ENCODE measurements at places on chromosomes 5 and 9.

- no peak for DNase-seq
Observed at GRCh38 chr5:114387433-114387832, 25.6 kb downstream of the KCNN2 start.

- DNase-seq, result no peak
Observed at GRCh38 chr5:59104400-59105127, 521.7 kb downstream of the RAB3C start.

DNA sequence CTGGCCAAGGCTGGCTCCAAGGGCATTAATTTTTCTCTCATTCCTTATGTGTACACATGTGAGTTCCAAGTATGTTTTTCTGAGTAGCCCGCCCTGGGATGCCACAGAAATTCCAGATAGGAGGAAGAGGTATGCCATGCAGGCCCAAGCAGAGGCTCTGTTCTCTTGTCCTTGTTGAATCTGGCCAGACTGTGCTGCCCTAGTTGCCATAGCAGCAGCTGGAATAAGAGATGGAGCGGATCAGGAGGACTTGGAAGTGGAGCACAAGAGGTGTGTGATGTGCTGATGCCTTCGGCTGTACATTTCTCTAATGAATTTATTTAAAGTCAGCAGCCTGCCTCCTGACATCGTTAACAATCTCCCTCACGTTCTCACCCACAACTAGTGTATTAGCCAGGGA lies 235.6 kb upstream of the RPS23 start:
- DNase-seq, result no peak

- DNase-seq, result no peak
Observed at GRCh38 chr5:158874343-158874742, 225.4 kb downstream of the EBF1 start.

DNA sequence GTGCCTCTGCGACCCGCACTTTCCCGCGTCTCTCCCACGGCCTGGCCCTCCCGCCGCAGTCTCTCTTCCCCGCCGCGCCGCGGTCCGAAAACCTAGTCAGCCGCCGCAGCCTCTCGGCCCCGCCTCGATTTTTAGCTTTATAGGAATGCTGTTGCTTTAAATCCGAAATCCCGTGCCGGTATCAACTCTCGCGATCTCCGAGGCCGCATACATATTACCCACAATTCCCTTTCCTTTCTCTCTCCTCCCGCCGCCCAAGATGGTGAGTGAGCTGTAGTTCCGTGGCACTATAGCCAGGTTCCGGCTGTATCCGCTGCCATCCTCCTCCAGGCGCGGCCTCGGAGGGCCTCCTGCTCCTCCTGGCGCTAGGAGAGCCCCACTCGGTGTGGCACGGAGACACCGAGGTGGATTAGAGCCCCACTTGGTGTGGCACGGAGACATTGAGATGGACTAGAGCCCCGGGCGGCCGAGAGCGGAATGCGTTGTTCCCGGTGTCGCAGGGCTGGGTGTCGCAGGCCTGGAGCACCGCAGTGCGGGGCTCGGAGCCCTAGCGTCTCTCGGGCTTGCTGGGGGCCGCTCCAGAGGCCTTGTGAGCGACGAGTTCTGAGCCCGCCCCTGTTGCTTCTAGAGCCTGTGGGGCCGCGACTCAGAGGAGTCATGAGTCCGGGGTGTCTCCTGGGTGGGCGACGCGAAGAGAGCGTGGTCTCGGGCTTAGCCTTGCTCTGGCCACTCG lies at the start of the genes MED22 and RPL7A:
Gene MED22, minus strand, starts transcription at position 147 of the 733 bp plus-strand sequence. CDS start 1,469 bp downstream, outside the sequence.
Gene RPL7A, plus strand, starts transcription at position 234 of the 733 bp plus-strand sequence. Its CDS starts 26 bp downstream, at position 260.
- peak; percentile 94 for DNase-seq

Data from Peyer's patch (tissue), 4 donors.